Ammon's horn (tissue), 1 donor: ENCODE measurements at places on chromosomes 12 and 14.

DNA sequence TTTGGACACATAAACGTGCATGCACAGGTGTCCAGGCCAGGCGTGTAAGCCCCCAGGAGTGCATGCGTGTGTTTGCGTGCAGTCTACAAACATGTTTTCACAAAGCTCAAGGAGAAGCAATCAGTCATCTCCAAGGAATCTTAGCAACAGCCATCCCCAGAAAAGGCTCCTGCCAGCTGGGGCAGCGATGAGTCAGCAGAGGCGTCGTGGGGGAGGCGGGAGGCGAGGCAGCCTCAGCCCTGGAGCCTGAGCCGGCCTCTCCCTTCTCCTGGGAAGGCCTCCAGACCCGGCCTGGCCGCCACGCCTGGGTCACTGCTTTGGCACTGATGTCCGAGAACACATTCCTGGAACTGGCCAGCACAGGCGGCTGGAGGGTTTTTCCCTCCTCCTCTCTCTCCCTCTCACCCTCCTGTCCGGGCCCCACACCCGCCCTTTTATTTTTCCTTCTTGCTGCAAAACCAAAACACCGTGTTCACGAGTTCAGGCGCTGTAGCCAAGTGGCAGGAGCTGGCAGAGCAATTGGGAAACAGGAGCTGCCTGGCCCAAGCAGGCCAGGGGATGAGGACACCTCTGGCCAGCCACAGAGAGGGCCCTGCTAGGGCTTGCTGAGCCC, 92.7 kb downstream of the LRRC74A start:
- DNase-seq: peak; percentile 89

- no peak for DNase-seq
These were observed 107.1 kb downstream of the PAX9 start for GRCh38 chr14:36768638-36769337.

- peak; percentile 71 for DNase-seq
These were observed 28.1 kb downstream of the TRPV4 start for GRCh38 chr12:109804820-109805761.

- DNase-seq: peak; percentile 40
These were observed 688 bp upstream of the NECAP1 start for GRCh38 chr12:8081251-8081920.

- DNase-seq: no peak
These were observed 88.8 kb downstream of the ANO6 start for GRCh38 chr12:45304514-45305178.

DNA sequence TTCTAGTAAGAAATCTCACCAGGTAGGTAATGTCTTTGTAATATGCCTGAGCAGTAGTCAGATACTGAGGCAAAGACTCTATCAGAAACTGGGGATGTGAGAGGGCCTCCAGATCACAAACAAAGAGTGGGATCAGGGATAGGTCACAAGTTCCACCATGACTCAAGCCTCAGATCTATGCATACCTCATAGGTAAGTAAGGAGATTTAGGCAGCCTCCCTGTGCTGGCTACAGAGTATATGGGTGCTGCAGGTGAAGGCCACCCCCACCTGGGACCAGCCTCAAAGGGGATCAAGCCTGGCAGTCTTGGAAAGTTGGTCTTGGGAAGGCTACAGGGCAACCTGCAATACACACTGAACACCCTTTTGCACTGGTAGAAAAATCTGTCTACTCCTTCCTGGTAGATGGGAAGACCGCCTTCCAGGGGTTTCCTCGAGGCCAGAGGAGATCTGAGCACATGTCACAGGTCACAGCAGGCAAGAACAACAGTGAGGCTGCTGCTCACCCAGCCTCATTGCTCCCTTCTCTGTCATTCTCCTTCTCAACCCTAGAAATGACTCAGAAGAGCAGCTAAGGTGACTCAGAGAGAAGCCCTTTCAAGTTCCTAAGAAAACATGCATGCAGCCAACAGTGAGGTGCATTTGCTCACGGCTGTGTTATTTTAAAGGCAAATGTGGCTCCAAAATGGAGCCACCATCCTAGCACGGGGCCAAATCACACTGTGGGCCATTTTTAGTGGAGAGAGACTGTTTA, 143.4 kb upstream of the CDKN3 start:
- DNase-seq: no peak

DNA sequence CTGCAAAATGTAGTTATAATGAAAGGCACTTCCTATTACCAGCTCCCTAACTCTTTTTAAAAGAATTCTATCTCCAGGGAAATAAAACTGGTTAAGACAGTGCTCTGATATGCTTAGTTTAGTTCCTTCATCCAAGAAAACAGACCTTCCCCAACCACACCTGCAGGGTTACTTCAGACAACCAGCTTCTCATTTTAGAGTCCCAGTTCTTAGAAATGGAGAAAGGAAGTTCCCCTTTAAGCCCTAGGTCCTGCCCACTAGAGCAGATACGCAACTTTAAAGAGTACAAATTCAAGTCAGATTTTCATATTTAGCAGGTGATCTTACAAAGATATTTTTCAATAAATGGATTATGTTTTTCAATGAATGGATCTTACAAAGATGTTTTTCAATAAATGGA, 4.4 kb upstream of the WSB2 start:
- DNase-seq: no peak

GRCh38 chr12:125132698-125133400, 67.6 kb downstream of the AACS start:
- DNase-seq: no peak

GRCh38 chr12:31004666-31005065, 69.0 kb upstream of the DDX11 start:
- DNase-seq: no peak

GRCh38 chr12:130689408-130690405, 26.4 kb downstream of the RIMBP2 start:
- no peak for DNase-seq
